ENCODE measurements at places on chromosomes 12 and 14. TPM values are rescaled to one million over a fixed set of nuclear protein-coding genes. Genes with fewer than 3 reads are reported as not detected.

GRCh38 chr14:58356268-58356667 lies 39.5 kb upstream of the TOMM20L start:
- DNase-seq, result no peak
- no peak overlapping the region for H3K27ac ChIP-seq
- peaks cover 21% of the 10 kb centered on the region for H3K4me1 ChIP-seq
- peaks cover 52% of the 10 kb centered on the region for H3K36me3 ChIP-seq

- H3K27ac ChIP-seq, result no peak overlapping the region
- no peaks in the 10 kb centered on the region for H3K4me1 ChIP-seq
- no peak for DNase-seq
- no peaks in the 10 kb centered on the region for H3K27me3 ChIP-seq
Measured at GRCh38 chr14:80576401-80576800, 365.1 kb upstream of the DIO2 start.

DNA sequence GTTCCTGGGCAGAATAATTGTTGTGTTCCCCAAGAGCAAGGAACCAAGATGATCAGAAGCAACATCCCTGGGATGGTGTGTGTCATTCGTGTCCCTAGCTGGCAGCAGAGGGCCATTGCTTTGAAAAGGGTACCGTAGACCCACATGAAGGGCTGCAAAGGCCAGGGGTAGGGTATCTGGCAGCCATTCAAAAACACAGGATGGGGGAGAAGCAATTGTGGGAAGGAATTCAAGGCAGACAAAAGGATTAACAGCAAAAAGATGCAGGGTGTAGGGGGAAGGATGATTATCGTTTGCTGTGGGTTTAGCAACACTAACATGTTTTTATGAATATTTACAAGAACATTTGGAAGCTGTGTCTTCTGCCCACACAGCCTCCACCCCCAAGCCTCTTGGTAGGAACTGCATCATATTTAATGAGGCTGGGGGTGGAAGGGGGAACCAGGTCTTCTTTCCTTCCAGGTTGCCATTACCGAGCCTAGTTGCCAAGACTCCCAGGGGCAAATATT lies 169.0 kb upstream of the G2E3 start:
- H3K4me1 ChIP-seq, result no peaks in the 10 kb centered on the region
- no peak overlapping the region for H3K4me3 ChIP-seq
- no peak for DNase-seq
- peaks cover 8% of the 10 kb centered on the region for H3K27me3 ChIP-seq

DNA sequence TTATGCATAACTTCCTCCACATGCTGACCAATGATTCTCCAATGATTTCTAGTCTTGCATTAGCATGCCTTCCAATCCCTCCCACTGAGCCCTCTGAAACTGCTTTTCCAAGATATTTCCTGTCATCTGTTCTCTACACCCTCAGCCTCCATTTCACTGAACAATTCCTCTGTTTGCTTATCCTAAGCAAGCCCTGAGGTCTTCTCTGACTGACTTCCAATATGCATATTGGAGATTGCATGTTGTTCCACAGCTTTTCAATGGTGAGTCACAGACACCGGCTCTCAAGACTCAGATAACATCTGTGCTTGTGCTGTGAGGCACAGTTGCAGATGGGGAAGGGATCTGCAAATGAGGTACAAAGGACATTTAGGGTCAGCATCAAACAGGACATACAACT lies 141.0 kb downstream of the SLC16A7 start:
- H3K4me3 ChIP-seq, result no peak overlapping the region
- H3K4me1 ChIP-seq, result peaks cover 11% of the 10 kb centered on the region
- peaks cover 17% of the 10 kb centered on the region for H3K36me3 ChIP-seq
- DNase-seq, result no peak
- H3K27ac ChIP-seq, result peak overlapping the region; percentile 33

- no peaks in the 10 kb centered on the region for H3K4me1 ChIP-seq
- H3K4me3 ChIP-seq, result no peak overlapping the region
- no peak for DNase-seq
- no peak overlapping the region for H3K27ac ChIP-seq
- H3K36me3 ChIP-seq, result no peaks in the 10 kb centered on the region
- no peaks in the 10 kb centered on the region for H3K27me3 ChIP-seq
Measured at GRCh38 chr14:39582028-39582654, 149.9 kb upstream of the FBXO33 start.

DNA sequence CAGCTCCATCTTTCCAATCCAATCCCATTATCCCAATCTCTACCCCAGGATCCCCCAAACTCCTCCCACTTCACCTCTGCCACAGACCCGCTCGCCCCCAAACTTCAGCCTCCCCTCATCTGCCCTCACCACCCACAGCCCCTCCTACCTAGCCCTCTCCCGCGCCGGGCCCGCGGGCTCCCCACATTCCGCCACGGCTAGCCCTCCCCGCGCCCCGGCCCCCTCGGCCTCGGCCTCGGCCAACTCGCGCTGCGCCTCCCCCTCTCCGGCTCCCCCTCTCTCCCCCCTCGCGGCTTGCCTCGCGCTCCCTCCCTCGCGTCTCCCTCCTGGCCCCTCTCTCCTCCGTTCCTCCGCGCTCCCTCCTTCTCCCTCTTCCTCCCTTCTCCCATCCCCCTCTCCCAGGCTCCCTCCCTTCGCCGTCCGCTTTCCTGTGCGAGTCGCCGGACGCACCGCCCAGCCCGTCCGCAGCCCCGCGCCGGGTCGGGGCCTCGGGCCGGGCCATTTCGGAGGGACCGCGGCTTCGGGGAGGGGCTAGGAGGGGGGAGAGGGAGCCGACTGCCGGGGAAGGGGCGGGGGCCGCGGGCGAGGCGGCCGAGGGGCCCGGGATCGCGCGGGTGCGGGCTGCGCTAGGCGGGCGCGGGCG lies at the start of gene ATN1:
Gene ATN1 (plus strand): TSS at position 581 of the 643 bp plus-strand sequence. CDS start 6,043 bp downstream, outside the sequence.
- H3K27me3 ChIP-seq, result no peaks in the 10 kb centered on the region
- peaks cover 73% of the 10 kb centered on the region for H3K4me1 ChIP-seq
- H3K36me3 ChIP-seq, result peaks cover 8% of the 10 kb centered on the region
- DNase-seq, result peak; percentile 48
- peak within 1 kb of the TSS; percentile 91 for H3K27ac ChIP-seq

DNA sequence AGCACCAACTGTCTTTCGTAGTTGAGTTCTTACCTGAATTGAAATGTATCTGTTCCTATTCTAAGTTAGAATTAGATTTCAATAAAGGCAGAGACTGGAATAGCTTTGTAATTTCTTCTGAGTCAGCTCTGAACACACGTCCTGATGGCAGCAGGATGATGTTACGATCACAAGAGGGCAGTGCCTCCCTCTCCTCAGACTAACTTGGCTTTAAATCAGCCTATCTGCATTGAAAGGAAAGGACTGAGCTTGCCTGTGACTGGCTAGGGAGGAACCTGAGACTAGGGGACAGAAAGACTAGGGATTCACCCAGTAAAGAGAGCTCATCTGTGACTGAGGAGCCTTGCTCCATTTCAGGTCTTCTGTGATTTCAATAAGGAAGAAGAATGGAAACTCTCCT lies 323.7 kb upstream of the OR4E1 start:
- no peaks in the 10 kb centered on the region for H3K27me3 ChIP-seq
- peaks cover 3% of the 10 kb centered on the region for H3K36me3 ChIP-seq
- peak overlapping the region; percentile 91 for H3K27ac ChIP-seq

GRCh38 chr14:76584271-76584702 lies 177.0 kb upstream of the VASH1 start:
- no peak overlapping the region for H3K4me3 ChIP-seq
- no peaks in the 10 kb centered on the region for H3K4me1 ChIP-seq
- H3K36me3 ChIP-seq, result no peaks in the 10 kb centered on the region
- H3K27ac ChIP-seq, result no peak overlapping the region

GRCh38 chr14:100408350-100409002 lies 85.3 kb downstream of the SLC25A47 start:
- peaks cover 3% of the 10 kb centered on the region for H3K36me3 ChIP-seq
- peak overlapping the region; percentile 7 for H3K27ac ChIP-seq
- H3K27me3 ChIP-seq, result no peaks in the 10 kb centered on the region
- no peak for DNase-seq
- peaks cover 39% of the 10 kb centered on the region for H3K4me1 ChIP-seq

DNA sequence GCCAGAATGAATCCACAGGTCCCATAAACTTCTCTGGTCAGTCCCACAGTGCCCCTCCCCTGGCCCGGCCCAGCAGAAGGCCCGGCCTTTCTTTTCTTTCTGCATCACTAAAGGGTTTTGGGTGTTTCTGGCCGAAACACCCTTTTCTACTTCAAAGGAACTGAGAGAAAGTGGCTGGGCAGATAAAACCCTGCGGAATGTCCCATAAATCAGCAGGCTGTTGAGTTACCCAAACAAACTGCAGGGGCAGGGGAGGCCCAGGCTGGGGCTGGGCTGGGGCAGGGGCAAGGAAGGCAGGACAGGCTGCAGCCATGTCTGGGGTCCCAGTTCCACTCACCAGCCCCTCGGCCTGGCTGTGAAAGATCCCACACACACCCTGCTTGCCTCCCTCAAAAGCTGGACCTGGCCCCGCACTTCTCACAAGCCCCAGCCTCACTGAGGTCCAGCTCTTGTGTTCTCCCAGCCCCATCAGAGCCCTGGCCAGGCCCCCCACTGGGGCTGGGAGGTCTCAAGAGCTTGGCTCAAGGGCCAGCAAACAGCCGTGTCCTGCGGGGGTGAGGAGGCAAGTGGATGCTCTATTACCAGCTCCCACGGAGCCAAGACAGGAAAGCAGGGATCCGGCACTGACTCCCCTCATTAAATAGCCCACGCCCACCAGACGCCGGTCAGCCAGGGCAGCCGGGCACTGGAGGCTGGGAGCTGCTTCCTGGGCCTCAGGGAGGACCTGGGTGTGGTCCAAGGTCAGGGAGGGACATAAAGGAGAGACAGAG lies 41.9 kb downstream of the CCNK start:
- no peaks in the 10 kb centered on the region for H3K36me3 ChIP-seq
- no peaks in the 10 kb centered on the region for H3K27me3 ChIP-seq
- H3K4me3 ChIP-seq, result no peak overlapping the region
- DNase-seq, result no peak

DNA sequence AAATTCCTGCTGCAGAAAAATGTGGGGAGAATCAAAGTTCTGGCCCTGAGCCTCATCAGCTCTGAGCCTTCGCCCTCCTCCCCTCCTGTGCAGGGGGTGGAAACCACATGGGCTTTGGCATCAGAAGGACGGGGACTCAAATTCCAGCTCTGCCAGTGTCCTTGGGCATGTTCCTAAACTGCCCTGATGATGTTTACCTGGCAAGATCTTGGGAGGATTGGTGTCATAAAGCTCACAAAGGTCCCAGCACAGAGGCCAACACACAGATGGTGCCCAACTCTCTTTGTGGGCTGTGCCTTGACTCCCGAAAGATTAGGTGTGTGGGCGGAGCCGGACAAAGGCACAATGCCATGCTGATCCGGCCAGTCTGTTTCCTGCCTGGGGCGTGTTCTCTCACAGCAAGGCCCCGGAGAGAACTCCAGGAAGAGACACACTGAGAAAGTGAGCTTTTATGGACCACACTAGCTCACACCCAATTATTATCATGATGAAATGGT lies 20.5 kb upstream of the CLMN start:
- H3K4me1 ChIP-seq, result no peaks in the 10 kb centered on the region
- no peaks in the 10 kb centered on the region for H3K36me3 ChIP-seq
- peaks cover 10% of the 10 kb centered on the region for H3K27me3 ChIP-seq
- H3K4me3 ChIP-seq, result no peak overlapping the region

GRCh38 chr14:70254476-70254961 lies 65.8 kb upstream of the SLC8A3 start:
- peaks cover 62% of the 10 kb centered on the region for H3K27me3 ChIP-seq
- H3K36me3 ChIP-seq, result peaks cover 3% of the 10 kb centered on the region
- DNase-seq, result no peak

- no peak overlapping the region for H3K4me3 ChIP-seq
- H3K27ac ChIP-seq, result no peak overlapping the region
- no peak for DNase-seq
- H3K4me1 ChIP-seq, result peaks cover 10% of the 10 kb centered on the region
- H3K36me3 ChIP-seq, result peaks cover 25% of the 10 kb centered on the region
Measured at GRCh38 chr12:76441016-76441415, 92.8 kb upstream of the BBS10 start.

GRCh38 chr12:72246370-72246769 lies 25.8 kb upstream of the TRHDE start:
- H3K27me3 ChIP-seq, result no peaks in the 10 kb centered on the region
- H3K4me1 ChIP-seq, result no peaks in the 10 kb centered on the region
- H3K4me3 ChIP-seq, result no peak overlapping the region
- no peak for DNase-seq
- no peaks in the 10 kb centered on the region for H3K36me3 ChIP-seq

- H3K4me1 ChIP-seq, result no peaks in the 10 kb centered on the region
- H3K27me3 ChIP-seq, result peaks cover 12% of the 10 kb centered on the region
- H3K27ac ChIP-seq, result no peak overlapping the region
Measured at GRCh38 chr12:120993496-120993895, 15.2 kb downstream of the HNF1A start.

- no peaks in the 10 kb centered on the region for H3K27me3 ChIP-seq
- no peak overlapping the region for H3K4me3 ChIP-seq
- H3K36me3 ChIP-seq, result no peaks in the 10 kb centered on the region
- DNase-seq, result no peak
- H3K27ac ChIP-seq, result no peak overlapping the region
Measured at GRCh38 chr12:6020930-6021329, 75.9 kb upstream of the ANO2 start.

- H3K27me3 ChIP-seq, result peaks cover 2% of the 10 kb centered on the region
- H3K4me1 ChIP-seq, result peaks cover 18% of the 10 kb centered on the region
- H3K36me3 ChIP-seq, result no peaks in the 10 kb centered on the region
- peak overlapping the region; percentile 72 for H3K27ac ChIP-seq
- peak; percentile 42 for DNase-seq
- no peak overlapping the region for H3K4me3 ChIP-seq
Measured at GRCh38 chr14:102568115-102568614, 24.3 kb upstream of the RCOR1 start.

GRCh38 chr12:122012184-122012583 lies 9.5 kb upstream of the BCL7A start:
- no peak for DNase-seq
- H3K27me3 ChIP-seq, result peaks cover 4% of the 10 kb centered on the region
- H3K36me3 ChIP-seq, result no peaks in the 10 kb centered on the region
- peaks cover 15% of the 10 kb centered on the region for H3K4me1 ChIP-seq

COCH gene
- 0.33 TPM for total RNA-seq

GPR132 gene
- total RNA-seq, result 44.2 TPM

SERPINA10 gene
- total RNA-seq, result not detected

PTPN6 gene
- 354 TPM for total RNA-seq

HCAR3 gene
- total RNA-seq, result not detected

FAR2 gene
- total RNA-seq, result 24.6 TPM

IL26 gene
- 1.00 TPM for total RNA-seq

TAS2R46 gene
- total RNA-seq, result 0.97 TPM

BTBD7 gene
- total RNA-seq, result 15.6 TPM

HOXC11 gene
- total RNA-seq, result not detected

GNB3 gene
- total RNA-seq, result not detected

TOMM20L gene
- not detected for total RNA-seq

KLRD1 gene
- total RNA-seq, result 0.27 TPM
